ENCODE measurements at places on chromosomes 2 and 18. TPM values are rescaled to one million over a fixed set of nuclear protein-coding genes. Genes with fewer than 3 reads are reported as not detected.

Gene POU3F3
- not detected for total RNA-seq

- DNase-seq = no peak
These were observed 33.9 kb downstream of the ZAP70 start for GRCh38 chr2:97747285-97747684.

DNA sequence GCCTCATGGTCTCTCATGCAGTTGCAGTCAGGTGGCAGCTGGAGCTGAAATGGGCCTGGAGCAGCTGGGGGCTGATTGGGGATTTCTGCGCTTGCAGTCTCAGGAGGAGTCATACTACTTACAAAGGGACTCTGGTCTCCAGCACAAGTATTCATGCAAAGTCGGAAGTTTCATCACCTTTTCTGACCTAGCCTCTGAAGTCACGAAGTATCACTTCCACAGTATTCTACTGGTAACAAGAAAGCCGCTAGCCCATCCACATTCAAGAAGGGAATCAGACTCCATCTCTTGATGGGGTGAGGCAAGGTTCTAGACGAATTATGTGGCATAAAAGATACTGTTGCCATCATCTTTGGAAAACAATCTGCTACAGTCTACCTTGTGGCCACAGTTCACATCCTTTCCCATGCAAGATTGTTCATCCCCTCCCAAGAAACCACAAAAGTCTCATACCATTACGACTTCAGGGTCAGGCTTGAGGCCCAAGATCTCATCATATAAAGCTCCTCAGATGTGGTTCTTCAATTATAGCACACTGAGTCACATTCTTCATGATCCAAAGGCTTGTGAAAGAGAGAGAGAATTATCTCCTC lies 95.3 kb downstream of the SMC6 start:
- DNase-seq = peak; percentile 24

GRCh38 chr2:236986524-236987330 lies 99.0 kb upstream of the COPS8 start:
- no peak for DNase-seq

DNA sequence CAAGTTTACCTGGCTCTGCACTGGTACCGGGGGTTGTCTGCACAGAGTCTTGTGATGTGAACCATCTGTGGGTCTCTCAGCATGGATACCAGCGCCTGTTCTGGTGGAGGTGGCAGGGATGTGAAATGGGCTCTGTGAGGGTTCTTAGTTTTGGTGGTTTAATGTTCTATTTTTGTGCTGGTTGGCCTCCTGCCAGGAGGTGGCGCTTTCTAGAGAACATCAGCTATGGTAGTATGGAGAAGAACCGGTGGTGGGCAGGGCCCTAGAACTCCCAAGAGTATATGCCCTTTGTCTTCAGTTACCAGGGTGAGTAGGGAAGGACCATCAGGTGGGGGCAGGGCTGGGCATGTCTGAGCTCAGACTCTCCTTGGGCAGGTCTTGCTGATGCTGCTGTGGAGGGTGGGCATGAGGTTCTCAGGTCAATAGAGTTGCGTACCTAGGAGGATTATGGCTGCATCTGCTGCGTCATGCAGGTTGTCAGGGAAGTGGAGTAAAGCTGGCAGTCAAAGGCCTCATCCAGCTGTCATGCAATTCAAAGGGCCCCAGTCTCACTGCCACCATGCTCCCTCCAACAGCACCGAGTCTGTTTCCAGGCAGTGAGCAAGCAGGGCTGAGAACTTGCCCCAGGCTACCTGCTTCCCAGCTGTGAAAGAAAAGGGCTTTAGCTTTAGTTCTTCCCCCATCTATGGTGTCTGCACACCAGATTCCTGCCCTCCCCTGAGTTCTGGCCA lies 278.0 kb downstream of the METTL4 start:
- DNase-seq = no peak

DNA sequence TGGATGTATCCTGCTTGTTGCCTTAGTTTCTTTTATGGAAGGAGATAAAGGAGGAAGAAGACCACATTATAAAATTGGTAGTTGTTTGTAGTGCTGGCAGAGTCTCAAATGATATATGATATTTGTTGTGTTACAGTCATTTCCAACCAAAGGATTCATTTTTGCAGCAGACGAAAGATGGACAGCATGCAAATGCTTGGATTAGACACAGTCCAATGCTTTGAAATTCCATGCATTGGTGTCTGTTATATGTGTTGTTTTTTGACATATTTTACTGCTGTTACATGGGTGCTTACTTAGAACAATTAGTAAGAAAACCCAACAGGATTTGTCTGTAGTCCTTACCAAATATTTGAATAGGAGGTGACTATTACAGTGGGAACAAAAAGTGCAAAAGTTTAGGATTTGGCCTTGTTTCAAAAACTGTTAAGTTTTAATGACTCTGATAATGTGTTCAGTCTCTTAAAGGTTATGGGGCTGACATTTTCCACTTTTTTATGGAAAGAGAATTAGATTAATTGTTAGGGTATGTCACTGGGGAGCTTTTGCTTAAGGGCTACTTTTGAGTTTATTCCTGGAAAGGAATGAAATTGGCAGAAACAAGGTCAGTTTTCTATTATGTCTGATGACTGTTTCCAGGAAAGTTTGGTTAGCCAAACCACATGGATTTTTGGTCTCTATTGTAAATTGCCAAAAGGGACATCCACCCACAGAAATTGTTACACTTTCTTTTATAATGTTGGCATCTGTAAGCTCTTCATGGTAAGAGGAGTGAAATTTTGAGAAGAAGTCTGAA lies 229.4 kb upstream of the MMADHC start:
- peak; percentile 81 for DNase-seq
